ENCODE measurements at places on chromosomes 4 and X.

DNA sequence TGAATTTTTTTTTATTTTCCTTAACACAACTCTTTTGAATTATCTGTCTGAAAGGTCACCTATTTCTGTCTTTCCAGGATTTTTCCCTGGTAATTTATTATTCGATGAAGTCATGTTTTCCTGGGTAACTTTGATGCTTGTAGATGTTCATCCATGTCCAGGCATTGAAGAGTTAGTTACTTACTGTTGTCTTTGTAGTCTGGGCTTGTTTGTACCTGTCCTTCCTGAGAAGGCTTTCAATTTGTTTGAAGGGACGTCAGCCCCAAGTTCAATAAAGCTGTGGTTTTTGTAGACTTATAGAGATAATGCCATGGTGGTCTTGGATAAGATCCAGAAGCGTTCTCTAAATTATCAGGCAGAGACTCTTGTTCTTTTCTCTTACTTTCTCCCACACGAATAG lies 252.4 kb upstream of the ARHGAP24 start:
- DNase-seq: no peak

DNA sequence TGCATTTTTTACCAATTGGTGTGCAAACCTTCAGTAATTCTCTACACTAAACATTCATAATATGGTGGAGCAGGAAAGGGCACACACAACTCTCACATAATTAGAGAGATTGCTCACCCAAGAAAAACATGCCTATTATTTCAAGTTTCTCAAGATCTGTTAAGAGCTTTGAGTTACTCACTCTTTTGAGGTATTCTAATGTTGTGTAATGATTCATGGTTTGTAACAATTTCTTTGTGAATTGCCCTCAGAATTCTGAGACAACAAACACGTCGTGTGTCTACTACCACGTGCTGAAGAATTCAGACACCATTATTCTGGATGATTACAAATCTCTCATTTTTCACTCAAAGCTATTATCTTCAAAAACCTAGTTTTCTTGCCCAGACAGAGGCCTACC lies 82.8 kb downstream of the PDGFC start:
- no peak for DNase-seq

DNA sequence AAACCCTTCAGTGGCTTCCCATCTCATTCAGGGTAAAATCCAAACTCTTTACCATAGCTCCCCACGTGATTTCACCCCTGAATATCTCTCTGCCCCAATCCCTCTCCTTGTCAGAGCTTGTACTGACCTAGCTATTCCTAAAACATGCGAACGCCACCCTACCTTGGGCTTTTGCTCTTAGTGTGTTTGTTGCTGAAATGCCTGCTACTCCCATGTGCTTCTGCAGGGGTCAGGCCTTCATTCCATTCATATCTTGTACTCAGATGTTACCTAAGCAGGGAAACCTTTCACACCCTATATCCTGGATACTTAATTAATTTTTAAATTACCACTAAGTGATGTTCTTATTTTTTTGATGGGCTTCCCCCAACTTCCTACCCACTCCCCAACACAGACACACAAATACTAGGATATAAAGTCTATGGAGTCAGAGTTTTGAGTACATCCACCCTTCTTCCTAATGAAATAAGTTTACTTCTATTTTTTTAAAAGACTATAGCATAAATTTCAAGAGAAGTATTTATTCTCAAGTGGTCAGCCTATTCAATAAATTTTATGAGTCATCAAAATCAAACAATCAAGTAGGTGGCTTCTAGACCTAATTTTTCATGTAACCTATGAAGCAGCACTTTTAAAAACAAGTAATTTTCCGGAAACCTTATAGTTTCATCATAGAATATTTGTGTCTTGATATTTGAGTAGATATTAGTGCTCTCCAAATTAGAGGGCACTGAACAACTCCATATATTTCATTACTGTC lies 189.4 kb downstream of the RAPGEF2 start:
- DNase-seq: no peak

DNA sequence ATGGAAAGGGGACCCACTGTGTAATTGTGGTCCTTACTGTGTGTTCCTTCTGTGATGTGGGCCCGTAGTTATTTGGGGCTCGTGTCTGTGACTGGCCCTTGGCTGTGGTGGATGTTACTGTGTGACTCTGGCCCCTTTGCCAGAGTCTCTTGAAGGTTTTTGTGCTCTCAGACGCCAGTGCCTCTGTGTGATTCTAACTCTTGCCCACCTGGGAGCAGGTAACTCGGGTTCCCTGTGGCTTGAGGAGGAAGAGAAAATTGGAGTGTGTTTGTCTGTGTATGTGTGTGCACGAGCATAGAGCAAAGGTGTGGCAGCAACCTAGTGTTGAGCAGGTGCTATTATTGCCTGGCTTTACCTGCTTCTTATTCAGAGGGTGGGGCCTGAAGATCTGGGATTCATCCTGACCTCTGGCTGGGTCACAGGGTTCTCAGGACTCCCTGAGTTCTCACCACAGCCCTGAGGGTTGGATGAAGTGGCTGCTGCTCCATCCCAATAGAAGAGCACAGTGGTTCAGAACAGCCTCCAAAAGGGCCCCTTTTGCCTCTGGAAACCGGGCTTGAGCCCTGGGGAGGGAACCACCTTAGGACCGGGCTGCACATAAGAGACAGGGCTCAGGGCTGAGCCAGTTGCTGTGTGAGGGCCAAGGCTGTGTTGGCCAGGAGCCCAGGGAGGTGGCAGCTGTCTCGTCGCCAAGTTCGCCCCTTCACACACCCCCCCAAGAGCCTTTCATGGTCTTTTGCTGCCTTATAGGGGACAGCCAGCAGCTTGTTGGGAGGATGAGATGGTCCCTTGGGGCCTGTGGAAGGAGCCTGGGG lies 1.3 kb downstream of the RBM10 start:
- no peak for DNase-seq

DNA sequence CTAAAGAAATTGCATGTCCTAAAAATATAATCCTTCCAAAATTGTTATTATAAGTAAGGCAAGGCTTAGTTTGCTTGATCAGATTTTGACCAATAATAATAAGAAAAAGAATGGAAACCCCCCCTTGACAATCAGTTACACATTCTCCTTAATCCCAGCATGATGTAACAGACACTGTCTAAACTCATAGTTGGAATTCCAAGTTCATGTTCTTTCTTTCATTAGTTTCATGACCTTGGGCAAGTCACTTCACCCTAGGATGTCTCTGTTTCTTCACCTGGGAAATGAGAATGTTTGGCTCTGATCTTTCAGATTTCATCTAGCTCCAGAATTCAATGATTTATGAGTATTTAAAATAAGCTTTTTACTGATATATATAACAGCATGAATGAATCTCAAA lies 64.8 kb downstream of the MAML3 start:
- no peak for DNase-seq

DNA sequence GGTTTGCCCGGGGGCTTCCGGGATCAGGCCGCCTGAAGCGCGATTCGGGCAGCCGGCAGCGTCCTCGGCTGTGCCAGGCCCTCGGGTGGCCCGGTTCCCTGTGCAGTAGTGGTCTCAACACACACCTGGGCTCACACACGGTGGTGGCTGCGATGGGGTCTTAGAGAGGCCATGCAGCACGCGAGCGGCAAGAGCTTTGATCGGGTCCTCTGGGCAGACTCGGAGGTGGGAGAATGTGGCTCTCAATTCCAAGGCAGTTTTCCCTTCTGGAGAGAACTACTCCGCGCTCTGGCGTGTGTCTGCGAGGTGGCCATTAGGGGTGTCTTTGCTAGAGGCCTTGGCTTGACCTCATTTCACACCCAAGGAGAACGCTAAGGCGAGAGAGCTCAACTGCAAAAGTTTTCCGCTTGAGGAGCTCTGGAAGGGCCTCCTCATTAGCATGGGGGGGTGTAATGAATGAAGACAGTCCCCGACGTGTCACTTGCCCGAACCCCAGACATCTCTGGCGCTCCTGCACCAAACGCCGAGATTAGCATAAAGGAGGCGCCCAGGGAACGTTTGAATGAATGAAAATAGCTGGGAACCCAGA lies 771 bp upstream of the RBPJ start:
- DNase-seq: no peak

DNA sequence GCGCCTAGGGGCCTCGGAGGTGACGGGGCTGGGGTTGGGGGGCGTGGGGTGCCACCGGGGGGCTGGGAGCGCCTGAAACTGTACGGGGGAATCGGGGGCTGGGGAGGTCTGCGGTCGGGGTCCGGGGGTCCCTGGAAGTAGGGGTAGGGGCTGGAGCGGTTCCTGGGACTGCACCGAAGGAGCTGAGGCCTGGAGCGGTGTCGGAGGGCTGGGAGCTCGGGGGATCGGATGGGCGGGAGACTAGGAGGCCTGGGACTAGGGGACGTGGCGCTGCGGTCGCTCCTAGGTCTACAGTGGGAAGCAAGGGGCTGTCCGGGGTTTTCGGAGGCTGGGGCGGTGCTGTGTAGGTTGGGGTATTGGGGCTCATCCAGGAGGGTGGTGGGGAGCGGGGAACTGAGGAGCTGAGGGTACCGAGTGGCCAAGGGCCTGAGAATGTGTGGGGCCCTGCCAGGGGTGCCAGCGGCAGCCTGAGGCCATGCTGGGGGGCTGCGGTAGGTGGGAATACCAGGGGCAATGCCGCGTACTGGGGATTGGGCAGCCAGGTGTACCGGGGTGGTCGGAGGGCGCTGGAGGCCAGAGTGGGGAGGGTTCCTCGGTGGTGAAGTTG lies 562 bp downstream of the AKAP17A start:
- no peak for DNase-seq

- no peak for DNase-seq
These were observed 41.6 kb downstream of the UNC5C start for GRCh38 chr4:95507147-95507546.

DNA sequence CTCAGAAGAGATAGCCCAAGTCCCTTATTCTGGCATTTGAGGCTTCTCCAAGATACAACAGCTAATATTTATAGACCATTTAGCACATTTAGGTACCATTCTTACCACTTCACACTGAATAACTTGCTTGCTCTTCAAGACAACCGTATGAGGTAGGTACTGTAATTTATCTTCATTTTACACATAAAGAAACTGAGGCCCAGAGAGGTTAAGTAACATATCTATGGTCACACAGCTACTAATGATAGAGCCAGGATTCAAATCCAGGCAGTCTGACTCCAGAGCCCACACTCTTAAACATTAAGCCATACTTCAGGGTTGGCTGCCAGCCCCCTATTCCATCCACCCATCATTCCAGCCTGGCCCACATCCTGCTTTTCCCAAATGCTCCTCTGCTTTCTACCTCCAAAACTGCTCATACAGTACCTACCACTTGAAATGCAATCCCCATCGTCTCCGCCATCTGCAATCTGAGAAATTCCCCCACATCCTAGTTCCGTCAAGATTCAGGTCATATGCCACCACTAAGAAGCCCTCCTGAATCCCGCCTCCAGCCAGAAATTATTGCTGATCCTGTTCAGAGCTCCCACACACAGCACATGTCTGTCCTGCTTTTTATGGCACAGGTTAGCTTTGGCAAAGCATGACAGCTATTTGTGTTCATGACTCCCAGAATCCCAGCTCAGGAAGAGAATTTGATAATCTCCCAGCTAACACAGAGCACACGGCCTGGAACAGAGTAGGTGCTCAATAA lies 23.5 kb downstream of the IQSEC2 start:
- DNase-seq: no peak

GRCh38 chr4:8131210-8131609 lies 27.4 kb downstream of the ABLIM2 start:
- DNase-seq: no peak

DNA sequence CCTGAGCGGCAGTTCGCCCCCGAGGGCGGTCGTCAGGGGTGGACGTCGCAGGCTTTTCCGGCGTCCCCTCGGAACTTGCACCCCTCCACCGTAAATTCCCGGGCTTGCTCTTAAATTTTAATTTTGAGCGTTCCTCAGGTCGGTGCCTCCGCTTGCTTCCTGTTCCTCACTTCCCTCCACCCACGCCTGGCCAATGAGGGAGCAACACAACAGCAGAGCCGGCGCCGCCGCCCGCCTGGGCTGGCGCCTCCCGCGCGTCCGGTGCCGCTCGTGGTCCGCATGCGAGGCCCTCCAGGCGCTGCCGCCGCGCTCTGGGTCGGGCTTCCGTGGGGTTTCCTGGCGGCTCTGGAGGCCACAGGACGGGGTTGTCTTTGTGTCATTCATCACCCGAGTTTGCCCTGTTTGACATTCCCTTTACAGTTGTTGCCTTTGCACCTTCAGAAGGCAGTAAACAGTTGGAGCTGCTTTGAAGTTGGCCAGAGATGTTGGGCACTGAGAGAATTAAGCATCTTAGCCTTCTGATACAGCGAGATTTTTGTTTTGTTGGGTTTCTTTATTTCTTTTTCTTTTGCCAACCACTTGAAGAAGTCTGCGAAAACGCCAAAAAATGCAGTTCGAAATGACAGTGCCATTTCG lies 692 bp downstream of the SPCS3 start:
- peak; percentile 84 for DNase-seq

GRCh38 chr4:176005766-176006165 lies 59.9 kb upstream of the WDR17 start:
- DNase-seq: no peak

DNA sequence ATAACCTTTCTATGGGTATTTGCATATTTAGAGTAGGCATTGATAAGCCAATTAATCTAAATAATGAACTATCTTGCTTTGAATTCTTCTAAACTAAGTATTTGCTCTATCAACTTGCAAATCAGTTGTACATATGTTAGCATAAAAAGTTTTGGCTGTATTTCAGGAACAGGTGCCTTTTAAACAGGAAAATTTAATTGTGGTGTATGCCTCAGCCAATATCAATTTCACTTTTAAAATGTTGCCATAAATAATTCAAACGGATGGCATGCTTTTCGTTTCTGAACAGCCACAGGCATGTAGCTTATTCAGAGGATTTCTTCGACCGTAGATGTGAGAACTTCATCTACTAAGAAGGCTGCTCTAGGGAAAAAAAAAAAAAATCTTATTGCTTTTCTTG lies 99.9 kb downstream of the DCLK2 start:
- DNase-seq: no peak

DNA sequence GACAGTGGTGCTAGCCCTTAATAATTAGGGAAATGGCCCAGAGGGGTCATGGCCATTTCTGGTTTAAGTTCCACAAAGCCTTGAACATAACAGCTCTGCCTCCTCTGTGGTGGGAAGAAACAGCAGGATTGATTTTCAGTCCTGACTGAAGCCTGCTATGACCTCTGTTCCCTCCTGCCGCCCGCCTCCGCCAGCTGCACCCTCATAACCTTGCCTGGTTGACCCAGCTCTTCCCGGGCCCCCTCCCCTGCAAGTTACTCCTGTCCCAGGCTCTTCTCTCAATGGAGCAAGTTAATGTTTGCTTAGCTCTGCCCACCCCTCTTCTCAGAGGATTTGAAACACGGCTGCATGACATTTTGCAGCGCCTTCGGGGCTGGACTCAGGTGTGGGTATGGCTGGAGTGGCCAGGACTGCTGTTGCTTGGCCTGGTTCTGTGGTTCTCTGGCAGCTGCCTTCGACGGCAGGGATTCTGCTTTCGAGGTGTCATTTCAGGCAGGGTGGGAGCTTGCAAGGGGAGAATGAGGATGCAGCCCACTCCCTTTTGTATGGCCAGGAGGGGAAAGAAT lies 27.3 kb downstream of the BCORL1 start:
- no peak for DNase-seq

DNA sequence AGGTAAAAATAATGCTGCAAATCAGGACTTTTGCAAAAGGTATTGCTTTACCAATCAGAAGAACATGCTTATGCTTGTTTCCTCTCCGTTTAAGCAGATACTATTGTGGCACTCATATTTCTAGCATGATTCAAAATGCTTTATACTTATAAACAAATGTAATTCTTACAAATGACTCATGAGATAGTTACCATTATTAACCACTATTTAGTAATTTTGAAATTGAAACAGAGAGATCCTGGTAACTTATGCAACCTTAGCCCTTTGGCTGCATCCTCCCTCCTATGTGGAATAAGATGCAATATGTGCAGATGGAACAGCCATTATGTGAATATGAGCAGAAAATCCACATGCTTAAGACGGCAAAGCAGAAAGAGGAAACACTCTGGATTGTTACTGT lies 164.7 kb downstream of the PCDH18 start:
- DNase-seq: no peak

- DNase-seq: peak; percentile 48
These were observed 263.8 kb upstream of the RPS6KA3 start for GRCh38 chrX:20530406-20530921.
